ENCODE measurements at places on chromosomes 3 and 15. TPM values are rescaled to one million over a fixed set of nuclear protein-coding genes. Genes with fewer than 3 reads are reported as not detected.

The B3GALNT1 gene
- total RNA-seq: 2.3 TPM

The SOX2 gene
- not detected for total RNA-seq

The CKMT1B gene
- total RNA-seq: not detected

The FGD5 gene
- total RNA-seq: not detected

The DNAH12 gene
- 0.65 TPM for total RNA-seq

The ACSBG1 gene
- not detected for total RNA-seq

The TIGIT gene
- 5.0 TPM for total RNA-seq

The PLXND1 gene
- total RNA-seq: 11.3 TPM

The AADAC gene
- total RNA-seq: not detected

The ACTRT3 gene
- total RNA-seq: not detected

The PAQR9 gene
- total RNA-seq: not detected

The AMT gene
- 9.4 TPM for total RNA-seq

The FAM107A gene
- not detected for total RNA-seq

The NOX5 gene
- total RNA-seq: 0.05 TPM

The PLSCR2 gene
- total RNA-seq: 0.31 TPM

The CPEB1 gene
- 2.2 TPM for total RNA-seq

The CELSR3 gene
- total RNA-seq: 7.9 TPM

The TNNC1 gene
- total RNA-seq: 7.8 TPM

The IL16 gene
- total RNA-seq: 395 TPM

The PEX11A gene
- 3.5 TPM for total RNA-seq

The PRSS50 gene
- total RNA-seq: not detected

The MBD4 gene
- 61.1 TPM for total RNA-seq

The TRAK1 gene
- 18.8 TPM for total RNA-seq

The GPR149 gene
- not detected for total RNA-seq

The CALML4 gene
- total RNA-seq: 4.1 TPM

The SHF gene
- total RNA-seq: 9.7 TPM

The NANOGP8 gene
- not detected for total RNA-seq

The MYO5C gene
- total RNA-seq: 0.10 TPM

The MGA gene
- total RNA-seq: 63.3 TPM

The CHRNA3 gene
- total RNA-seq: not detected

The SLC41A3 gene
- total RNA-seq: 34.6 TPM

The PFKFB4 gene
- total RNA-seq: 2.4 TPM

The BLM gene
- 5.9 TPM for total RNA-seq

The SLC38A3 gene
- not detected for total RNA-seq

The GPR171 gene
- total RNA-seq: 39.3 TPM

The INKA1 gene
- 4.4 TPM for total RNA-seq

The GABRR3 gene
- total RNA-seq: not detected

The FILIP1L gene
- not detected for total RNA-seq

The MCTP2 gene
- 14.9 TPM for total RNA-seq

The ACKR4 gene
- total RNA-seq: not detected

The LMAN1L gene
- 0.80 TPM for total RNA-seq

The CD47 gene
- 192 TPM for total RNA-seq

All from naive thymus-derived CD8-positive, alpha-beta T cell (primary cell).